ENCODE measurements at places on chromosomes 7 and 10.

DNA sequence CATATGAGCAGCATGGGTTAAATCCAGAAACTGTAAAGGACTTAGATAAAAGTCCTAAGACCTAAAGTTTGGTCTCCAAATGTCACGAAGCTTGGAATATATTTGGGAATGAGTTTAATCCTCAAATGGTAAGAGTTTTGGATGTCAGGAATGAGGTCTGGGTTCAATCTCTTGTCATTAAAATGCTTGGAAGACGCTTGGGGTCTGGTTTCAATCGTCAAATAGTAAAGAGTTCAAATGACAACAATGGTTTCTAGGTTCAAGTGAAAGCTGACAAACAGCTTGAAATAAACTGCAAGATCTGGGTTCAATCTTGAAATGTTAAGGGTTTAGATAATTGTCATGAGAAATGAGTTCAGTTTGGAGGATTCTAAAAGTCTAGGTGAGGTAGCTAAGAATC is 385.5 kb upstream of the HPS1 start:
- DNase-seq = no peak

GRCh38 chr7:115973406-115973805 is 57.2 kb downstream of the TFEC start:
- no peak for DNase-seq

DNA sequence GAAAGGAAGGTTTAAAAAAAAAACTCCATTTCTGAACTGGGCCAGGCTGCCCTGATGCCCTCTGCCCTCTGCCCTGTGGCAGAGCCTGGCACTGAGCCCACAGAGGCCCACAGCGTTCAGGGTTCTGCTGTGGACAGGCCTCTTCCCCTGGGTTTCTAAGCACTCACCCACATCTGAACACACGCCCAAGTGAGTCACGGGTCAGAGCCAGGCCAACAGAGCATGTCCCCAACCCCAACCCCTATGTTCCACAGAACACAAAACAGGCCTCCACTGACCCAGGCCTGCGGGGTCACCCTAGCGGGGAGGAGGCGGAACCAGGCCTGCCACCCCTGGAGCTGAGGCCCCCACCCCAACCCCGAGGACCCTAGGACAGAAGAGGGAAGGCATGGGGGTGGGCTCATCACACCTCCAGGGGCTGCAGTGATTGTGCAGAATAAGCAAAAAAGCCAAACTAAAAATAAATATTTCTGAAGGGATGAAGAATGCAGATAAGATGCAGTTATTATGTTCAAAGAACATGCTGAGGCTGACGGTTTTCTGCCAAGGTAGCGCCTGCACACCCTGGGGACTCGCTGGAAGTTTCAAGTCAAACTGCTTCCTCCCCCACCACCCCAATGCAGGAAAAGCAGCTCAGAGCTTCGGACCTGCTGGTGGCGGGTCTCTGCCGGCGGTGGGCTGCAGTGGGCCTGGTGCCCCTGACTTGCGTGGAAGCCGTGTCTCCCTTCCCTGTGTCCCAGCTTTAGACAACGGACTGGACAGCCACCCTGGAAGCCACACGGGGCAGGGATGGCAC is 5.4 kb downstream of the WDR86 start:
- DNase-seq = no peak

- no peak for DNase-seq
Observed at GRCh38 chr7:55557666-55558188, 14.6 kb downstream of the VOPP1 start.

GRCh38 chr10:123142701-123143161 is 5.2 kb upstream of the HMX2 start:
- DNase-seq = no peak

- DNase-seq = no peak
Observed at GRCh38 chr10:97393034-97393573, 8.0 kb downstream of the RRP12 start.

- DNase-seq = no peak
Observed at GRCh38 chr10:6388261-6388893, 185.6 kb downstream of the PFKFB3 start.

DNA sequence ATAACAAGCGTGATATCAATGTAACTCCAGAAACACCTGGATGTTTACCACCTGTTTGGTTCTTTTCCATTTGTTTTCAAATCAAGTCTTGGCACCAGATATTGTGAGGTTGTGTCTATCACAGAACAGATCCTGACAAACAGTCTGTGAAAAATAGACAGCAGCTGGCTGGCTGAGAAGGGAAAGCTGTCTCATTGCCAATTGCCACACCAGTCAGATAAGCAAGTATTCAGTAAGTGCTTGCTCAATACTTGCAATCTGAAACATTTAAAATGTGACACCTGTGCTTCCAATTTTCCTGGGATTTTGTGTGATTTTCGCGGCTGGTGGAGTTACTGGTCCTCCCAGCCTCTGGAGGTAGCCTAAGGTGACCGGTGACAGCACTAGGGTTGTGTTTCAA is 147.9 kb upstream of the MYO3A start:
- DNase-seq = no peak

DNA sequence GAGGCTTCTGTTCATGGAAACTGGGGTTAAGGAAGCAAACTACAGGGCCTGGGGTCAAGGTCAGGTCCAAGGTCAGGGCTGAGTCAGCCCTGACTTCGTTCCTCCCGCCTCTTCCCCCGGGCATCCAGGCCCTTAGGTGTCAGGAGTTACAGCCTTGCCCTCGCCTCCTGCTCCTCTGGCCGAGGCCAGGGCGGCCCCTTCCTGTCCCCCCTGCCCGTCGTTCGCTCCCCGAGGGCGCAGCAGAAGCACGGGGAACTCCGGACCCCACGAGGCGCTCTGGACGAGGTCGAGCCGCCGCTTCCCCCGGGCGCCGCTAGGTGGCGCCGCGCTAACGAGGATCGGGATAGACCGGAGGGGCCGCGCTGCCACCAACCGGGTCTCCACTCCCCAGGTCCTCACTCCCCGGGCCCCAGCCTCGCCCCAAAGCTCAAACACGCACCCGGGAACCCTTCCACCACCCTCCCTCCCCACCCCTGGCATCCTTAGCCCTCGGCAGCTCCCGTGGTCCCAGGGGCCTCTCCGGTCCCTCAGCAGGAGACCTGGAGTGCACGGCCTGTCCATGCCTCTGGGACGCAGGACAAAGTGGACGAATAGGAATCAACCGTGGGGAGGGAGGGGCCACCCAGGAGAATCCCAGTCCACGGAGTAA is 59.2 kb upstream of the MYL10 start:
- peak; percentile 76 for DNase-seq
